GM12864 (cell line): ENCODE measurements at places on chromosomes 3 and 15.

GRCh38 chr15:63922916-63923315 lies 89.2 kb upstream of the HERC1 start:
- no peak for DNase-seq

GRCh38 chr15:41892621-41893421 lies 1.0 kb downstream of the SPTBN5 start:
- DNase-seq = no peak

GRCh38 chr3:96416549-96417255 lies 397.7 kb upstream of the EPHA6 start:
- DNase-seq = no peak

DNA sequence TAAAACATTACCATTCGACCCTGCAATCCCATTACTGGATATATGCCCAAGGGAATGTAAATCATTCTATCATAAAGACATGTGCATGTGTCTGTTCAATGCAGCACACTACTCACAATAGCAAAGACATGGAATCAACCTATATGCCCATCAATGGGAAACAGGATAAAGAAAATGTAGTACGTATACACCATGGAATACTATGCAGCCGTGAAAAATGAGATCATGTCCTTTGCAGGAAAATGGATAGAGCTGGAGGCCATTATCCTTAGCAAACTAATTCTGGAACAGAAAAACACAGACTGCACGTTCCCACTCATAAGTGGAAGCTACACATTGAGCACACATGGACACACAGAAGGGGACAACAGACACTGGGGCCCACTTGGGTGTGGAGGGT lies 20.4 kb upstream of the PYDC2 start:
- no peak for DNase-seq

- DNase-seq = no peak
Measured at GRCh38 chr3:126657901-126658300, 3.0 kb upstream of the TXNRD3 start.

GRCh38 chr3:4776980-4777581 lies 202.2 kb upstream of the BHLHE40 start:
- peak; percentile 74 for DNase-seq

- peak; percentile 92 for DNase-seq
Measured at GRCh38 chr3:122609798-122610559, 32.5 kb downstream of the PARP15 start.

- DNase-seq = no peak
Measured at GRCh38 chr3:150130404-150131100, 159.9 kb upstream of the PFN2 start.

DNA sequence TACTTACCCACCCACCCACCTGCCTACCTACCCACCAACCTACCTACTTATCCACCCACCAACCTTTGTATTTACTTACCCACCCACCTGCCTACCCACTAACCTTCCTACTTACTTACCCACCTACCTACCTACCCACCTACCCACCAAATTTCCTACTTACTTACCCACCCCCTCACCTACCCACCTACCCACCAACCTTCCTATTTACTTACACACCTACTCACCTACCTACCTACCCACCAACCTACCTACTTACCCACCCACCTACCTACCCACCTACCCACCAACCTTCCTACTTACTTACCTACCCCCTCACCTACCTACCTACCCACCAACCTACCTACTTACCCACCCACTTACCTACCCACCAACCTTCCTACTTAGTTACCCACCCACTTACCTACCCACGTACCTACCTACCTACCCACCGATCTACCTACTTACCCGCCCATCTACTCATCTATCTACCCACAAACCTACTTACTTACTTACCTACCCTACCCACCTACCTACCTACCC lies 179.6 kb downstream of the USP13 start:
- no peak for DNase-seq

GRCh38 chr3:143121241-143122088 lies 1.9 kb downstream of the CHST2 start:
- no peak for DNase-seq

DNA sequence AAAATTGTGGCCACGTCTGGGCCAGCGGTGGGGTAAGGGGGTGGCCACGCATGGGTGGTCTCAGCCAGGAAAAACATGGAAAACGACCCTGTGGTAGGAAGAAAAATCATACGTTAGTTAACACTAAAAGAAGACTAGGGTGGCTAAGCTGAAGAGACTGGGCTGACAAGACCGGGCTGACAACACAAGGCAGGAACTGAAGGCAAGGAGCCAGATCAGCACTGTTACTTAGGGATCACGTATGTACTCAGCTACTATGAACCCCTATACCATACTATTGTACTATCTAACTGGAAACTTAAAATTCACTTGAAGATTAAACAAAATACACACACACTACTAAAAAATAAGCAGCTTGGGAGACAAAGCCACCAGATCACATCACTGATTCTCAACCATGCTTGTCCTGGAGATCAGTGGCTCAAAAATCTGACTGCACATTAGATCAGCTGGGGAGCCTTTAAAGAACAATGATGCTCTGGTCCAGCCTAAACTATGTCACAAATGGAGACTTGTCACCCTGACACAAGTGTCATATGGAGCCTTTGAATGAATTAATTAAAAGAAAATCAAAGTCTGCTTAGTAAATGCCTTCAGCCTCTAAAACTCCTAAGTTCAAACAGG lies 442.2 kb downstream of the SHQ1 start:
- no peak for DNase-seq

- no peak for DNase-seq
Measured at GRCh38 chr3:50233176-50233575, 2.8 kb upstream of the GNAI2 start.

DNA sequence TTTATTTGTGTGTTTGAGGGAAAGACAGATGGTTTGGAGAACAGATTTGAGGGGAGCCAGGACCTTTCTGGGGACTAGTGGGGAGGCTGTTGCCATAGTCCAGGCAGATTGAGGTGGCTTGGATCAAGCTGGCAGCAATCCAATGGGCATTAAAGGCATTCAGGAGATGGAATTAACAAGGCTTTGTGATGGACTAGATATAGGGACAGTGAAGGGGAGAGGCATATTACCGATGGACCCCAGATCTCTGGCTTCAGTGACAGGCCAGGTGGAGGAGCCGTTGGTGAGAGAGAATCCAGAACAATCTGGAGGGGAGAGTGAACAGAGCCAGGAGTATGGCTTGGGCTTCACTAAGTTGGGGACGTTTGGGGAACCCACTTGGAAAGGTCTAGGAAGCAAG lies 124.8 kb downstream of the EEFSEC start:
- DNase-seq = no peak

- no peak for DNase-seq
Measured at GRCh38 chr3:105622169-105622568, 246.6 kb downstream of the CBLB start.

- DNase-seq = no peak
Measured at GRCh38 chr15:66601521-66601920, 35.7 kb upstream of the LCTL start.

DNA sequence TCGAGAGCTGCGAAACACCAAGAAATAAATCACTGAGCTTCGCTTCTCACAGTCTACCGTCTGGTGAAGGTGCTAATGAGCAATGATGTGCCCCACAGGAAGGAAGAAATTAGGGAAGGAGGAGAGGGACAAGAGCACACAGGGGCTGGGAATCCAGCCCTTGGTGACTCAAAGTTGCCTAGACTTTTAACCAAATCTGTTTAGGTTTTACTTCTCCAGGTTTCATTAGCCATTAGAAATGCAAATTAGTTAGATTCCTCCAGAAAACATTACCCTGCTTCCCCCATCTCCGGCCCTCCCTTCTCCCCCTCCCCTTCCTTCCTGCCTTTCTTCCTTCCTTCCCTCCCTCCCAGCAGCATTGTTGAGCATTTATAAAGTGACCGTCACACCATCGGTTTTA lies 59.3 kb upstream of the UBE2E1 start:
- no peak for DNase-seq

- no peak for DNase-seq
Measured at GRCh38 chr3:116280130-116280740, 165.1 kb downstream of the LSAMP start.

- no peak for DNase-seq
Measured at GRCh38 chr3:4409415-4409814, 57.7 kb downstream of the SUMF1 start.

GRCh38 chr3:149120051-149120972 lies 9.1 kb upstream of the HPS3 start:
- peak; percentile 43 for DNase-seq

GRCh38 chr3:130648293-130648692 lies 98.3 kb downstream of the PIK3R4 start:
- no peak for DNase-seq

GRCh38 chr3:151182349-151183079 lies 20.5 kb downstream of the GPR171 start:
- DNase-seq = no peak

GRCh38 chr3:57934373-57934772 lies 73.8 kb upstream of the FLNB start:
- DNase-seq = no peak

GRCh38 chr15:86915811-86916331 lies 836.2 kb downstream of the AGBL1 start:
- no peak for DNase-seq

DNA sequence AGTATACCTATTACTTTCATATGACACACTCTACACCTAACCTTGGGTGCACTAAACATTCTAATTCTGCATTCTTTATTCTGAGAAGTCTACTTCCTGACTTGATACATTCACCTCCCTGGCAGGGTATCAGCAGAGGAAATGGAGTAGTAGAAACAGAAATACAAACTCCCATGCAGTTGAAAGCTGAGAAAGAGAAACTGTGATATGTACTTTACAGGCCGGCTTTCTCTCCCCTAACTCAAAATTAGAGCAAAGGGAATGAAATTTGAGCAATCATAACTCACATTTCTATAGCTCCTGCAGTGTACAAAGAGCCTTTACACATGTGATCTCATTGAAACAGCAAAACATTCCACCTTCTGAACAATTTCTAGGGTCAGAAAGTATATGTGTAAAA lies 135.5 kb upstream of the COL8A1 start:
- no peak for DNase-seq
